ENCODE measurements at places on chromosomes 11 and 22.

DNA sequence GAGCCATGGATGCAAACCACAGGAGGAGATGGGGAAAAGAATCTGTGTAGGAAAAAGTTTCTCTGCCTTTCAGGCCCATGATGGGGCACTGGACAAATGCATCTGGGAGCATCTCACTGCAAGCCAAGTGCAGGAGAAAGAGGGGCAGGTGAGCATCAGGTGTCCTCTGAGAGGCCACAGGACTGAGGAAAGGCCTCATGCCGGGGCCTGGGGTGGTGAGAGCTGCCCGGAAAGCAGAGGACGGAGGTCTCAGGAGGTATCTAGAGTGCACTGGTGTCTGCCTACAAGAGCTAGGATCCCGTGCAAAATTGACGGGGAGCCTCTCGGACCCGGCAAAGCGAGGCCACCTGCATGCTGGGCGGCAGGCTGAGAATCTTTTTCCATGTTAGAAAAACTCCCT is 73.9 kb downstream of the CTTN start:
- DNase-seq, result no peak

- no peak for DNase-seq
These were observed 48.2 kb downstream of the ZNF143 start for GRCh38 chr11:9509041-9509440.

DNA sequence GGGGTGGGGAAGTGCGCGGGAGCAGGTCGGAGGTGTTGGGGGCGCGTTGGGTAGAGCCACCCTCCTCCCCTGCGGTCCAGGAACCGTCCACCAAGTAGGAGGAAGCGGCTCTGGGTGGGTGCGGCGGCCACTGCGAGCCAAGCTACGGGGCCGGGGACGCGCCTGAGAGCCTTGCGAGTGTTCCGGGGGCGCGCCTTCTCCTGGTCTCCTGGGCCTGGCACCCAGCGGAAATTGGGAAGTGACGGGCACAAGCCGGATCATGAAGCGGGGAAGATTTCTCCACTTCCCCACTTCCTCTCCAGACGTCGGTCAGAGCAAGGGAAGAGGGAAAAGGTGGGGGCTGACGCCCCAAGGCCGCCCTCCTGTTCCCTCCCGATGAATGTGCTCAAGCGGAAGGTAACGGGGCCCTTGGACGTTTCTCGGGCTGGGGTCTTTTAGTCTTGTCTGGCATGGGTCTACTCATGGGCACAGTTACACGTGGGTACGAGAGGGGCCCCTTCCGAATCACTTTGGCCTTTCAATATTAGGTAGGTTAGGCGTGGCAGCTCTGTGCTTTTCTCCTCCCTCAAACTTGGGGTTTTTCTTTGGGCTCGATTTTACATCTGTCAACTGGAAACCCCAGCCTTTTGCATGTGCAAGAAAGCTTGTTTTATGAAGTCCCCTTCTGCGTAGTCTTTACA is 865 bp downstream of the RBM14 start:
- no peak for DNase-seq

DNA sequence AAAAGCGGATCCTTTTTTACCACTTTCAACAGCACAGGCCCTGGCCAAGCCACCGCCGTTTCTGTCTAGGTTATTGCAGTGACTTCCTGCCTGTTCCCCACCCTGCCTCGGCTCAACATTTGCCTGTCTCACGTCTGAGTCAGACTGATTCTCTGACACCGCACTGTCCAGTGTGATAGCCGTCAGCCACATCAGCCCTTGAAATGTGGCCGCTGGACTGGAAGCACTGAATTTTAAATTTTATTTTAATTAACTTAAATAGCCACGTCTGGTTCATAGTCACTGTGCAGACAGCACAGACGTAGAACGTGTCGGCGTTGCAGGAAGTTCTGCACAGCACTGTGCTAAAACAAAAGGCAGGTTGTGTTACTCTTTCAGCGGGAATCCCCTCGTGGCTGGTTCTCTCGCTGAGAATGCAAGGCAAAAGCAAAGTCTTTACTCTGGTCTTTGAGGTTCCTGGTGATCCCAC is 56.3 kb upstream of the ADSL start:
- peak; percentile 40 for DNase-seq

GRCh38 chr11:117841551-117842031 is 17.0 kb upstream of the FXYD2 start:
- no peak for DNase-seq

DNA sequence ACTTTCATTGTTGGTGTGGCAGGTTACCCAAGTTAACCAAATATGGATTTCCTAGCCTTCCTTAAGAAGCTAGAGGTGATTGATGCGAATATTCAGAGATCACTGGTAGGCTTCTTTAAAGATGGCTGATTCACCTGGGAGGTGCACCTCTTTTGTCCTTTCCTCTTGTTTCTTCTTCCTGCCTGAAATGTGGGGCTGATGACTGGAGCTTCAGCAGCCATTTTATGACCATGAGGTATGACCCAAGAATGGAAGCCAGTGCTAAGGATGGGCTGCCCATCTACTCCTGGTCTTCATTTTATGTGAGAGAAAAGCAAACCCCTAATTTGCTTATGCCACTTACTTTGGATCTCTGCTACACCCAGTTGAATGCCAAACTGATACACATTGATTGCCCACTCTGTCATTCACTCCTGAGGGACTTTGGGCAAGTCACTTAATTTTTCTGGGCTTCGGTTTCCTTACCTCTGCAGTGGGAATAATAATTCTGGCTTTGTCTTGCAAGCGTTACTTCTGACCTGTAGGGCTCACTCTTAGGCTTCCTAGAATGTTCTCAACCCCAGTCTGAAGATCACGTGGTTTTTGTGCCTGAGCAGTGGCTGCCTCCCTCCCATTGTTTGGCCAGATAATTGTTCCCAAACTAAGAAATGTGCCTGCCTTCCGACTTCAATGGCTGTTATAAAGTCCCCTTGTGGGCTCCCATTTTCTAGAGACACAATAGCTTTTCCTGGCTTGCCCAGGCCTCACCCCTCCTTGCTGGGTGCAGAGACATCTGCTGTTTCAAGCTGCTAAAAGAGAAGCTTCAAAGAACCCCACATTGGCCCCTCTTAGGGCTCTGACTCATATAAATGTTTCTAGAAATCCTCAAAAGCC is 243.1 kb downstream of the ST3GAL4 start:
- DNase-seq, result no peak

DNA sequence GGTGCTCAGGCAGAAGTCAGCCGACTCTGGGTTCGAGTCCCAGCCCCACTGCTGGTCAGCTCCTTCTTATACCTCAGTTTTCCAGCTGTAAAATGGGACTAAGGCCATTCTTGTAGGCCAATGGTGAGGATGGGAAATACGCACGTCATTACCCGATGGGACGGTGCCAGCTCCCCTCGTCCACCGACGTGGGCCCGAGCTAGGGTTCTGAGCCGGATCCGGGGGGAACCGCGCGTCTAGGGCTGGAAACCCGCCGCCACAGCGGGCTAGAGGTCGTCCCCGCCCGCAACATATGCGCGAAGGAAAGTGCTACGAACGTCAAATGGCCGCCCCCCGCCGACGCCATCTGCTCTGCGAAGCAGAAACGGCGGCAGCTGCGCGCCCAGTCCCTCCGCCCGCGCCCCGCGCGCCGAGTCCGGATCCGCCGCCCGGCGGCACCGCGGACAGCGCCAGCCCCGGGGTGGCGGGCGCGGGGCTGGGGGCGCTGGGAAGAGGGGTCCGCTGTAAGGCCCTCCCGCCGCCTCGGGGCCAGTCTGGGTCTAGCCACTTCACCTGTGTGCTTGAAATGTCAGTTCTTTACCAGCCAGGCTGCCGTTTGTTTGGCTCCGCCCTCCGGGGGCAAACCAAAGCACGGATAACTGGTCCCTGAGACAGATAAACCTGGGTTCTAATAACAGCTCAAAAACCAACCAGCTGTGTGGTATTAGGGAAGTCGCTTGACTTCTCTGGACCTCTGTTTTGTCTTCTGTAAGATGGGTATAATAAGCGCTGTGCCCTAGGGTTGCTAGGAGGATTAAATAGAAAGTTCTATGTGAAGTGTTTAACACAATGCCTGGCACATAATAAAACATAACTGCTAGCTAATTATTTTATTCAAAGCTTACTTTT is 103.5 kb upstream of the RCN1 start:
- DNase-seq, result no peak

DNA sequence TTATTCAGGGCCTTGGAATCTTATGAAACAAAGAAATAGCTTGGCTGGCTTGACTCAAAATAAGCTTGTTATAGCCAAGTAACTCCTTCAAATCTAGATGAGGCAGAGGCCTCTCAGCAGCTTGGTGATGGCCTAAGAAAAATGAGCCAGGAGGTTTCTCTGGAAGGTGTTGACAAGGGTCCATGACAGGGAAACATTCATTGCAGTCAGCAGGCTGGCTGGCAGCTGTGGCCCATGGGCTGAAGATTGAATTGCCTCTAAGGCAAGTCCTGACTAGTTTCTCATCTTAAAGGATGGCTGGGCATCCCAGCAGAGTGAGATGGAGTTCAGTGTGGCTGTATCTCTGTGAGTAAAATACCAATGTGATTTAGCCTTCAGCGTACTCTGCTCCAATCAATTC is 441.0 kb downstream of the NELL1 start:
- DNase-seq, result no peak
